Stimulated activated CD4-positive, alpha-beta T cell treated with anti-CD3 and anti-CD28 coated beads, Interleukin-1b, Interleukin-23, amount 100 ng/mL, for 1 hour (primary cell): ENCODE measurements at places on chromosomes 7 and 10.

- DNase-seq, result no peak
These were observed 37.6 kb downstream of the ATOH7 start for GRCh38 chr10:68194290-68194689.

GRCh38 chr7:53110425-53110824 lies 75.0 kb downstream of the POM121L12 start:
- no peak for DNase-seq

GRCh38 chr7:105621617-105622016 lies 40.3 kb upstream of the EFCAB10 start:
- no peak for DNase-seq

DNA sequence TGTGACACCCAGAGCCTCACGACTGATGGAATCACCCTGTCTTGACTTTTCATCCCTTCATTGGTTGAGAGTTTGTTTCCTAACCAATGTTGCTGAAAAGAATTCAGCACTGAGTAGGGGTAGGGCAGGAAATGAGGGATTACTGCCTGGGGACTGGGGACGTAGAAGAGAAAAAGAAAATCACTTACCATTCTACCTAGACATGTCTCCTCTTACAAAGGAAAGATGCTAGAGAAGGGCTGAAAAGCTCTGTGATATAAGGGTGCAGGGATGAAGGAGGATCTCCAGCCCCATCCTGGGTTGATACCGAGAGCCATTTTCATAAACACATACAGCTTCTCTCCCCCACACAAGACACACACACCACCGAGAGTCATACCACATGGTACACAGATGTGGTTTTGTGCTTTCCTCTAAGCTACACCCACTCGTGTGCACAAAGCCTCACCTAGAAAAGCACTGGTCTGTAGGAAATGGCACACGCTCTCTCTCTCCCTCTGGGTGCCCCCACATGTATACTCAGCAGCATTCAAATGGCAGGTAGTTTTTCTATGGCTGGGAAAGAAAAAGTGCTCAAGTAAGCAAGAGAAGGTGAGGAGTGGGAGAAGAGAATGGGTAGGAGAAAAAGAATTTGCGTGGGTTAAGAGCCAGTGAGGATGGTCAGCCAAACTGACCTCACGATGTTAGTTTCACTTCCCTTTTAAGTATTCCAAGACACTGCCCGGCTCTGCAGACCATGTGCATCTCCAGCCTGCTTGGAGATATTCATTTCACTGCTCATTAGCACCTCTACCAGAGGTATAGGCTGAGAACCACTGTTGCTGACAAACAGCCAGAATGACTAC lies 85.8 kb downstream of the CALD1 start:
- DNase-seq, result no peak

GRCh38 chr7:75758491-75758890 lies 13.5 kb downstream of the CCL26 start:
- DNase-seq, result no peak

DNA sequence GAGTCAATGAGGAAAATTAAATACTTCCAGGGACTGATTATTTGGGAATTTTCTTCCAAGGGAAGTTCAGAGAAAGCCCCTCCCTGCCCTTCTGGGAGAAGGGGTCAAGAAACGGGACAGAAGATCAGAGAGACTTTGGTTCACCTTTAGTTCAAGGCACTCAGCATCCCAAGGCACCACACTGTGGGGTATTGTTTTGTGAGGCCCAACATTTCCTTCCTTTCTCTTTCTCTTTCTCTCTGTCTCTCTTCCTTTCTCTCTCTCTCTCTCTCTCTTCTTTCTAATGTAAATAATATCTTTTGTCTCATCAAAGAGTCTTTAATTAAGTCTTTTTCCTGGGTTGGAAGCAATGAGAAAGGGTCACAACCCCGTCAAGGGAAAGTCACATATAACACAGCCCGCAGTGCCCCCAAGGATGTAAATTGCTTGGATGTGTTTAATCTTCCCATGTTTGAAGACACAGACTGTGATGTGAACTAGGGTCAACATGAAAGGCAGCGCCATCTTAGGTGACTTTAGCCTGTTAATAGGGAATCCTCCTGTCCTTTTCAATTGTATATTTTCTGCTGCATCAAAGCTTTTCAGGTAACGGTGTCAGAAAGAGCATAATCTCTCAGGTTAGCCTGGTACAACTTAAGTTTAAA lies 983.3 kb upstream of the C7orf33 start:
- DNase-seq, result no peak

DNA sequence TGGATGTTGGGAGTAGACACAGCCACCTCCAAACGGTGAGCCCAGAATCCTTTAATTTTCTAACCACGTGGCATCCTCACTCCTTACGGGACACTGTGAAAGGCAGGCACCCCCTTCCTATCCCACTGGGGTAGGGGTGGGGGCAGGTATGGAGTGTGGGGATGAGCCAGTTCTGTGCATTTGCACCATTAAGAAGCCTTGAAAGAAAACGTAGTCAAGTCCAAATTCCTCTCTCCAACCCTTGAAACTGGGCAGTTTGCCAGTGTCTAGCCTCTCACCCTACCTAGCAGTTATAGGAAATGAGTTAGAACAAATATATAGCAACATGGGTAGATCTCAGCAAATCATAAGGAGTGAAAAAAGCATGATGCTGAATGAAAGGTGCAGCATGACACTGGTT lies 92.4 kb upstream of the LEP start:
- DNase-seq, result no peak

DNA sequence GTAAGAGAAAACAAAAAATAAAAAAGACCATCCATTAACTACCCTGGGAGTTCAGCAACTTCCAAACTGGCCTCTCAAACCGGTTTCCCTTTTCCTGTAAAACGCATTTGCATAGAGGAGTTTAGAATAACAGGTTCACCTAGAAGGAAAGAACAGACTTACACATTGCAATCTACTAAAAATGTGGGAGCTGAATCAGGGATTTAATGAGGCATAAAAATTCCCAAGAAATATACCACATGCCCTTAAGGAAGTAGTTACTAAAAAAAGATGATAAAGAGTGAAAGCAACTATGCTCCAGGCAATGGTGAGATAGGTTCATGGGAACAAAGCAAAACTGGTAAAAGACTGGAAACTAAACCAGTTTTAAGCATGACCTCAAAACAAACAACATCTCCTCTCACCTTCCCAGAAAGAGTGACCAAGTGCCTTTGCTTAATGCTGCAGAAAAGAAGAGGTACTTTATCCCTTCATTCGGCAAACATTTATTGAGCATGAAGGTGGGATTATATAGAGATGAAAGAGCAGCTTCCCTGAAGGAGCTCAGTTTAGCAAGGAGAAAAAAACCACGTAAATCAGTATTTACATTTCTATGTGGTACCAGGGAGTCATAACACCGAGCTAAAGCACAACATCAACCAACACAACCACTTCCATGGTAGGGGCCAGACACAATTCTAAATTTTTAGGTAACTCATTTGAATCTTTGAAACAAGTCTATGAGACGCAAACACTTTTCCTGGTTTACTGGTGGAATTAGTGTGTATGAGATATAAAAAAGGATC lies 152.8 kb downstream of the SGMS1 start:
- DNase-seq, result no peak

GRCh38 chr7:99719996-99720769 lies 14.8 kb downstream of the CYP3A7 start:
- no peak for DNase-seq

GRCh38 chr7:130733931-130734814 lies at the start of gene KLF14:
TSS of gene KLF14 (minus strand) at chr7:130734207. CDS start at chr7:130734033, 174 bp downstream.
- DNase-seq, result peak; percentile 24

DNA sequence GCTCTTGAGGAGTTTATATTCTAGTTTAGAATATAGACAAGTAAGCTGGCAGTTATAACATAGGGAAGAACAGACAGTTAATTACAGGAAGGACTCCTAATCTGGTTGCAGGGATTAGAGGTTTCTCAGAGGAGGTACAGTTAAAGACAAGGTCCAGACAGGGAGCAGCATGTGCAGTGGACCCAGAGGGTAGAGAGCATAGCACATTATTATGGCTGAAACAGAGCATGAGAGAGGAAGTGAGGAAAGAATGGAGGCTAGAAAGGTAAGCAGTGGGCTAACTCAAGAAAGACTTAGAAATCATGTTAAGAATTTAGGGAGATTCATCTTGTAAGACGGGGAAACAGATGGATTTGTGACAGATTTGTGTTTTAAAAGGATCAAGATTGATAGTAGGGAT lies 9.7 kb downstream of the MIOS start:
- DNase-seq, result no peak

DNA sequence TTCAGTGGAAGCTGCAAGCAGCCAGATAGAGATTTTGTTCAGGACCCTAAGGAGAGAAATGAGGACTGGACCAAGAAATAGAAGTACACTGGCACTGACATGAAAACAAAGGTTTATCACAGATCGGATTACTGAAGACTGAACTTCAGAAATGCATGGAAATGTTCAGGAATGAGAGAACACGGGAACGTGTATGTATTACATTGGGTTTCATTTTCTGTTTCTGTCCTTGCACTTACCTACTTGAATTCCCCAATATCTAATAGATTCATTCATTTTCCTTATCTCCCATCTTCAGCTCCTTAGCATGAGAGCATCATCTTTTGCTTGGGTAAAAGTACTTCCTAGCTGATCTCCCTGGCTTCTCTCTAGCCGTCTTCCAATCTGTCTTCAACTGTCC lies 114.5 kb downstream of the CACNB2 start:
- DNase-seq, result no peak
